Thyroid gland (tissue), 4 donors: ENCODE measurements at places on chromosomes 12 and 14. TPM values are rescaled to one million over a fixed set of nuclear protein-coding genes. Genes with fewer than 3 reads are reported as not detected.

GRCh38 chr14:71742485-71742884, 189.7 kb upstream of the RGS6 start:
- H3K4me3 ChIP-seq = no peak overlapping the region
- no peaks in the 10 kb centered on the region for H3K27me3 ChIP-seq
- no peak for DNase-seq
- H3K4me1 ChIP-seq = no peaks in the 10 kb centered on the region
- no peaks in the 10 kb centered on the region for H3K36me3 ChIP-seq

DNA sequence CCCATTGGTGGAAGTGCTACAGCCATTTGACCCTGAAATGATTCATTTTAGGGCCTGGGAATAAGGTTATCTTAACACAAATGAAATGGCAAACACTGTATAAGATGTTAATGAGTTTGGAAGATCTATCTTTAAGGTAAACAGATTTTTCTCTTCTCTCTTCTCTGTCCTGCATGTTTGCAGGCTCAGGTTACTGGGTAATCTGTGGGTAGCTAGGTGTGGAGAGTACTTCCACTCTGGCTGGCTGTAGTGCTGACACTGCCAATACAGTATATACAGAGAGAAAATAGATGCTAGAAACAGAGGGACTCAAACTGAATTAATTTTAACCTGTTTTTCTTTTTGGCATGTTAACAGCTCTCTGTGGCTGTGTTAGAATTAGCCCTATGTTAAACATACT, 84.6 kb downstream of the SLC38A6 start:
- no peak overlapping the region for H3K27ac ChIP-seq
- H3K4me3 ChIP-seq = no peak overlapping the region
- no peaks in the 10 kb centered on the region for H3K4me1 ChIP-seq
- H3K36me3 ChIP-seq = no peaks in the 10 kb centered on the region
- no peaks in the 10 kb centered on the region for H3K27me3 ChIP-seq

DNA sequence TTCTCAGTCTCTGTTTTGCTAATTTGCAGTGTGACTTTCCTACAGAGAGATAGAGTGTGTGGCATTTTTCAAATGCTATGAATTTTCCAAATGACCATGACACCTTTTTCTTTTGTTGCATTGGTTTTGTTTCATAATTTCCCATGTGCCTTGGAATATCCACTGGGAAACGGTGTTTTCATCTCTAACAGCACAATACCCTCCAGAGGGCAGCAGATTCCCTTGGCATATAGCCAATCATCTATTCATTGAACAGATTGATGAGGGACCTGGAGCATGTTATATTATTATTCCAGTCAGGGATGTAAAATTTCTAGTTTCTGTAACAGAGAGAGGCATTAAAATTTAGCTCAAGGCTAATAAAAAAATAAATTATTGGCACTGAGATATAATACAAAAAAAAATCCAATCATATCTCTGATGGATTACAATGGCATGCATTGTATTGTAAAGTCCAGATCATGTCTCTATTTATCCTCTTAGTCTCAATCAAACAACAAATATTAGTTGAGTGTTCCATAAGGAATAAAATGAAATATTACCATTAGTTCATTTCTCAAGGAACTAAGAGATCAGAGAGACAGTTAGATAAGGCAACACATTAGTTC, 29.6 kb upstream of the NTN4 start:
- no peaks in the 10 kb centered on the region for H3K27me3 ChIP-seq
- DNase-seq = peak; percentile 35
- no peak overlapping the region for H3K4me3 ChIP-seq
- no peaks in the 10 kb centered on the region for H3K4me1 ChIP-seq
- no peak overlapping the region for H3K27ac ChIP-seq
- no peaks in the 10 kb centered on the region for H3K36me3 ChIP-seq

DNA sequence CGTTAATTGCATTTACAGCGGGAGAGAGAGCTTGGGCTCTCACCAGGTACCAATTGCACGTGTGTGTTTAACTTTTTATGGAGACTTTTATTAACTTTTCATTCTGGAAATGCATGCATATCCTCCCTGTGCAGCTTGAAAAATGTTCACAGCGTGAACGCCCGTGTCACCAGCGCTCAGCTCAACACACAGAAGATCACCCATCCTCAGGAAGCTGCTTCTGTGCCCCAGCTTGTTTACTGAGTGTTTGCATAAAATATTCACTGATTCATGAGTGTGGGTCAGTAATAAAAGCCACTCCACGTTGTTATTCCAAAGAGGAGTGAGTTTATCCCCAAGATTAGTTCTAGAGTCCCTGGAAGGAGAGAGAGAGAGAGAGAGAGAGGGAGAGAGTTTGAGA, 75.5 kb upstream of the FZD10 start:
- H3K27ac ChIP-seq = no peak overlapping the region
- no peaks in the 10 kb centered on the region for H3K27me3 ChIP-seq
- no peak overlapping the region for H3K4me3 ChIP-seq
- DNase-seq = no peak
- no peaks in the 10 kb centered on the region for H3K36me3 ChIP-seq

DNA sequence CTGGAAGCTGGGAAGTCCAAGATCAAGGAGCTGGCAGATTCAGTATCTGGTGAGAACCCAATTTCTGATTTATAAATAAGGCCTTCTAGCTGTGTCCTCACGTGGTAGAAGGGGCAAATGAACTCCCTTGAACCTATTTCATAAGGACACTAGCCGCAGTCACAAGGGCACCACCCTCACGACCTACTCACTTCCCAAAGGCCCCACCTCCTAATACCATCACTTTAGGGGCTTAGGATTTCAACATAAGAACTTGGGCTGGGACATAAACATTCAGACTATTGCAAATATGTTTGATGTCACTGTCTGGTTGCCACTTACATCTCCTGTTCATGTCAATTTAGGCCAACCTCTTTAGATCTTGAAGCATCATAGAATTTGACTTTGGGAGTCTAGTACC, 10.8 kb upstream of the CNIH1 start:
- DNase-seq = no peak
- H3K27ac ChIP-seq = no peak overlapping the region
- H3K4me1 ChIP-seq = peaks cover 10% of the 10 kb centered on the region
- H3K27me3 ChIP-seq = no peaks in the 10 kb centered on the region
- no peak overlapping the region for H3K4me3 ChIP-seq

- no peak overlapping the region for H3K4me3 ChIP-seq
- H3K27me3 ChIP-seq = no peaks in the 10 kb centered on the region
- no peak for DNase-seq
- H3K4me1 ChIP-seq = no peaks in the 10 kb centered on the region
- no peaks in the 10 kb centered on the region for H3K36me3 ChIP-seq
Measured at GRCh38 chr14:52328276-52328675, 14.2 kb downstream of the PTGER2 start.

DNA sequence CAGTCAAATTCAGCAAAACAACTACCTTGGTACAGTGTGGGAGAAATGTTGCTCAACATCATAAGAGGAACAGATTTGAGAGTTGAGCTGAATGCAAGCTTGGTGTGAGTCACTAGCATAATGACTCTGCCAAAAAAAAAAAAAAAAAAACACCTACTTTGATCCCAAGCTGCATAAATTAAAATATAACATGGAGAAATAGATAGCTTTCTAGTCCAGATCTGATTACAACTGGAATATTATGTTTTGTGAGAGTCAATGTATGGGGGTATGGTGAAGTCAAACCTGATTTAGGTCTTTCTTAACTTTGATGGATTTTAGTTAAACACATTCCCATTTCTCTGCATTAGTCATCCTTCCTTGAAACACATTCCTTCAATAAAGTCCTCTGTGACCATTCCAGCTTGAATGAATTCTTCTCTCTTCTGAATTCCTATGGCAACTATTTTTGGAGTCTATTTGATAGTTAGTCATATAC, 188.1 kb downstream of the SLC5A8 start:
- no peaks in the 10 kb centered on the region for H3K36me3 ChIP-seq
- no peak overlapping the region for H3K4me3 ChIP-seq
- no peak for DNase-seq
- H3K27ac ChIP-seq = no peak overlapping the region

DNA sequence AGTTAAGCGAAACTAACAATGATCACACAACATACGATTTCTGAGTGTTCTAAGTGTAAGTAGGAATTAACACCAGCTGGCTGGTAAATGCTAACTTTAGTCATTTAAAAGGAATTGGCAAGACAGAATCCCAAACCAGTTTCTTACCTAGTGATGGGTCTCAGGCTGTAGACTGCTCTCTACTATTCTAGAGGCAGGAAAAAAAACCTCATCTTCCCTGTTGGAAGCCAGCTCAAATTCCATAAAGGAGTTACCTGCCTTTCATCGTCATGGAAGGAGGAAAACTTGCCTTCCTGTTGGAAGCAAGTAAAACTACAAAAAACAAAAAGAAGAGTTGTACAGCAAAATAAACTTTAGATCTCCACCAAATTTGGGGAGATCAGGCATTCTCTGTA, 23.7 kb upstream of the SLC7A8 start:
- H3K36me3 ChIP-seq = no peaks in the 10 kb centered on the region
- H3K4me1 ChIP-seq = no peaks in the 10 kb centered on the region
- no peak overlapping the region for H3K4me3 ChIP-seq
- H3K27ac ChIP-seq = no peak overlapping the region
- no peak for DNase-seq

GRCh38 chr14:68285421-68286179, 466.0 kb downstream of the RAD51B start:
- H3K27me3 ChIP-seq = no peaks in the 10 kb centered on the region
- no peak for DNase-seq
- H3K4me3 ChIP-seq = no peak overlapping the region

DNA sequence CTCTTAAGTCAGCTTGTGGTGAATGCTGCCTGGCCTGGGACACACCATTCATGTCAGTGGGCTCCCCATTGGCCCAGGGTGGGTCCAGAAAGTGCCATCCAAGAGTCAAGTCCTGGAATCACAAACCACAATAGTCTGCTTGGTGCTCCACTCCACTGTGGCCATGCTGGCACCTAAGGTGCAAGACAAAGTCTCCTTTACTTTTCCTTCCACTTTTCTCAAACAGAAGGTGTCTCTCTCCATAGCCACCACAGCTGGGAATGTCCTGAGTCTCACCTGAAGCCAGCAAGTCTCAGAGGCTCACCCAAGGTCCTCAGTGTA, 9.0 kb downstream of the RDH16 start:
- H3K27me3 ChIP-seq = no peaks in the 10 kb centered on the region
- H3K4me3 ChIP-seq = no peak overlapping the region
- H3K36me3 ChIP-seq = no peaks in the 10 kb centered on the region
- DNase-seq = no peak

GRCh38 chr12:92432724-92433441, 269.9 kb upstream of the PLEKHG7 start:
- H3K27ac ChIP-seq = no peak overlapping the region
- no peaks in the 10 kb centered on the region for H3K27me3 ChIP-seq
- H3K4me1 ChIP-seq = no peaks in the 10 kb centered on the region
- no peaks in the 10 kb centered on the region for H3K36me3 ChIP-seq
- no peak overlapping the region for H3K4me3 ChIP-seq
- DNase-seq = no peak

GRCh38 chr12:109477185-109477962, at the start of the genes KCTD10 and UBE3B:
Gene KCTD10, minus strand, starts transcription at chr12:109477300. Its CDS starts 38 bp downstream, at chr12:109477262.
Gene UBE3B, plus strand, starts transcription at chr12:109477634. Its CDS starts 5,918 bp downstream, at chr12:109483552.
- H3K36me3 ChIP-seq = no peaks in the 10 kb centered on the region
- H3K4me1 ChIP-seq = peaks cover 48% of the 10 kb centered on the region
- peak within 1 kb of the TSS; percentile 97 for H3K27ac ChIP-seq
- peak; percentile 87 for DNase-seq

GRCh38 chr14:94374749-94375260, 13.6 kb downstream of the SERPINA1 start:
- H3K27me3 ChIP-seq = no peaks in the 10 kb centered on the region
- no peaks in the 10 kb centered on the region for H3K4me1 ChIP-seq

GRCh38 chr12:66717036-66717673, 38.3 kb upstream of the GRIP1 start:
- no peaks in the 10 kb centered on the region for H3K36me3 ChIP-seq
- H3K27ac ChIP-seq = no peak overlapping the region
- H3K27me3 ChIP-seq = no peaks in the 10 kb centered on the region
- no peaks in the 10 kb centered on the region for H3K4me1 ChIP-seq
- H3K4me3 ChIP-seq = no peak overlapping the region
- no peak for DNase-seq

DNA sequence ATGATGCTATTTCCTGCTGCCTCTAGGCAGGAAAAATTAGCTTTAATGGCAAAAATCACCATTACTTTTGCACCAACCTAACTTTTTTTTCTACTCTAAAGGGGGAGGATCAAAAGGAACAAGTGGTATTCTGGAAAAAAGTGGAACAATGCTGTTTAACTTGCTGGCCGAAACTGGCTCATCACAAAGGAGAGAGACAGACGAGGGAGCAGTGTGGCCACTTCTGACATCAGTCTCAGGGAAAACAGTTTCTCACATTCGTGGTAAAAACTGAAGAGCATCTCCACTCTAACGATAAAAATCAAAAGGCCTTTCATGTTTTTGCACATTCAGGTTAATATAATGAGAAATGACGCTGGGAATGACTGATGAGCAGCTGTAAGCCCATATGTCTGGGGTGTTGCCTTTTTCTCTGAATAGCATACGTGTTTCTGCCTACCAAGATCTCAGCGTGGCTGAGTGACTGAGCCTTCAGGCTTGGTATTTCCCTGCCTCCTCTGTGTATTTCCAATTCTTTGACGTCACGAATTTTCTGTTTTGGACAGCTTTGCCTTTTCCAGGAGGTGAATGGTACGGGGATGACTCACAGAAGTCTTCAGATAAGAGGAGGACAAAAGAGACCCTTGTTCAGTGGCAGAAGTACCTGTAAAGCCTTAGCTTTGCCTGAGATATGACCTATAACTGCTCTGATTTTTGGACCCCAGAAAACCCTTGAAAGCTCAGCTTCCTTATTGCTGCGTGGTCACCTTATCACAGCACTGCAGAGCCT, 358.8 kb downstream of the GLT1D1 start:
- no peak overlapping the region for H3K27ac ChIP-seq
- H3K4me1 ChIP-seq = no peaks in the 10 kb centered on the region
- no peaks in the 10 kb centered on the region for H3K36me3 ChIP-seq
- no peak overlapping the region for H3K4me3 ChIP-seq
- no peak for DNase-seq

- H3K27me3 ChIP-seq = no peaks in the 10 kb centered on the region
- H3K36me3 ChIP-seq = no peaks in the 10 kb centered on the region
- no peaks in the 10 kb centered on the region for H3K4me1 ChIP-seq
- no peak overlapping the region for H3K4me3 ChIP-seq
- no peak overlapping the region for H3K27ac ChIP-seq
Measured at GRCh38 chr12:10341892-10342509, 34.3 kb downstream of the KLRD1 start.

GRCh38 chr14:49962621-49963020, 69.7 kb downstream of the ARF6 start:
- H3K4me1 ChIP-seq = peaks cover 6% of the 10 kb centered on the region
- H3K36me3 ChIP-seq = no peaks in the 10 kb centered on the region
- H3K27ac ChIP-seq = peak overlapping the region; percentile 40
- no peak overlapping the region for H3K4me3 ChIP-seq
- DNase-seq = peak; percentile 21
- no peaks in the 10 kb centered on the region for H3K27me3 ChIP-seq

The FAM161B gene
- 7.4 TPM for total RNA-seq

The TAS2R42 gene
- total RNA-seq = not detected

The NANOG gene
- 0.44 TPM for total RNA-seq

The DNAH10 gene
- total RNA-seq = not detected

The SYNE3 gene
- 14.6 TPM for total RNA-seq

The NOS1 gene
- 2.8 TPM for total RNA-seq

The ALG10 gene
- total RNA-seq = 8.9 TPM

The SERPINA10 gene
- not detected for total RNA-seq

The FAM90A1 gene
- 0.39 TPM for total RNA-seq

The ZFHX2 gene
- total RNA-seq = 1.2 TPM
